HCEC 1CT (cell line): ENCODE measurements at places on chromosomes 1 and 21.

- no peak for DNase-seq
Measured at GRCh38 chr1:21308847-21309652, 18.8 kb upstream of the ECE1 start.

- no peak for DNase-seq
Measured at GRCh38 chr1:157775101-157775870, 1.6 kb downstream of the FCRL2 start.

- no peak for DNase-seq
Measured at GRCh38 chr1:74937176-74937575, 197.0 kb upstream of the LHX8 start.

- no peak for DNase-seq
Measured at GRCh38 chr1:85936470-85936869, 220.1 kb downstream of the COL24A1 start.

- DNase-seq: no peak
Measured at GRCh38 chr21:45344576-45344975, 56.9 kb upstream of the POFUT2 start.

- no peak for DNase-seq
Measured at GRCh38 chr1:71882226-71882625, 400.1 kb downstream of the NEGR1 start.

- no peak for DNase-seq
Measured at GRCh38 chr21:21102896-21103295, 104.7 kb downstream of the NCAM2 start.

DNA sequence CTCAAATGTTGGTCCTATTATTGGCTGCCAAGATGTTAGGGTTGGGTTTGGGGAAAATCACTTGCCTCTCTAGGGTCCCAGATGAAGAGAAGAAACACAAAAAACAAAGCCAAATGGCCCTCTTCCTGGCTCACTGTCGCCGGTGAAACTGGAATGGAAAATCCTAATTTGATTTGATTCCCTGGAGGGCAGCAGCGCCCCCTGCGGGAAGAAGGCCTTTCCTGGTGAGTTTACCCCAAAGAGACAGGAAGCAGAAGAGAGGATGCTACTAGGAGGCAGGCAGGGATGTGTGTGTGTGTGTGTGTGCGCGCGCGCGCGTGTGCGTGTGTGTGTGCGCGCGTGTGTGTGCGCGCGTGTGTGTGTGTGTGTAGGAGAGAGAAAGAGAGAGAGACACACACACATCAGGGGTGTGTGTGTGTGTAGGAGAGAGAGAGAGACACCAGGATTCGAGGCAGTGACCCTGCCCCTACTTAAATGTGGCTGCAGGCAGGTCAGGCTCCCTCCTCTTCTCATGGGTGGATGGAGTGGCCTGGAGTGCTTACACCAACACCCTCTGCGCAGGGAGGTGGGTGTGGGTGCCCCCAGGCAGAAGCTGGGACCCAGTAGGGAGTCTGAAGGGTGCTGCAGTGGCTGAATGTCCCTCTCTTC is 3.1 kb upstream of the SELENON start:
- peak; percentile 55 for DNase-seq

- no peak for DNase-seq
Measured at GRCh38 chr1:48619539-48619938, 147.5 kb upstream of the SPATA6 start.

DNA sequence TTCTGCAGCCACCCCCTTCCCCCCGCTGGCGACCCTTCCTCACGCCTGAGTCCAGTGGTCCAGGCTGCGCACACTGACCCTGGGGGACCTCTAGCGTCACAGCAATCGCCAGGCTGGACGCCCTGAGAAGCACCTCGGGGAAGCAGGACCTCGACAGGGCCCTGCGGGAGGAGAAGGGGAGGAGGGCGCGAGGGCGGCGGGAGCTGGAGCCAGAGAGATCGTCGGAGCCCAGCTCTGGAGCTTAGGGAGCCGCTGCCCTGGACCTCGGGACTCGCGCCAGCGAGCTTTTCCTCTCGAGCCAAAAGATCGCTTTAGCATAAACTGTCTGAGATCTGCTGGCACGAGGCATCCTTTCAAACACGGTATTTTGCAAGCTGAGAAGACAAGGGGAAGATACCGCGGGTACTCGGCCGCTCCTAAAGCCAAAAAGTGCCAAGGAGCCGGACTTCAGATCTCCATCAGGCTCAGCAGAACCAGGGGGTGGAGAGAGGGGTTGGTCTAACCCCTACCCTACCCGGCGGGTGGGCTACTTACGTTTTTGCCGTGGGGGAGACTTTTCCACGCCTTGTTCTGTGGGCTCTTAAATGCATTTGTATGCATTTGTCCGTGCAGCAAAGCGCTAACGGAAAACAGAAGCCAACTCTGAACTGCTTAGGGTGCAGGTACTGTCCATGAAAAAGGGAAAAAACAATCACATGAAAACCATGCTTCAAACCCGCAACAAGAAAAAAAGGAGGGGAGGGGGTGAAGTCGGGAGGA is 586 bp downstream of the COL24A1 start:
- DNase-seq: peak; percentile 42

DNA sequence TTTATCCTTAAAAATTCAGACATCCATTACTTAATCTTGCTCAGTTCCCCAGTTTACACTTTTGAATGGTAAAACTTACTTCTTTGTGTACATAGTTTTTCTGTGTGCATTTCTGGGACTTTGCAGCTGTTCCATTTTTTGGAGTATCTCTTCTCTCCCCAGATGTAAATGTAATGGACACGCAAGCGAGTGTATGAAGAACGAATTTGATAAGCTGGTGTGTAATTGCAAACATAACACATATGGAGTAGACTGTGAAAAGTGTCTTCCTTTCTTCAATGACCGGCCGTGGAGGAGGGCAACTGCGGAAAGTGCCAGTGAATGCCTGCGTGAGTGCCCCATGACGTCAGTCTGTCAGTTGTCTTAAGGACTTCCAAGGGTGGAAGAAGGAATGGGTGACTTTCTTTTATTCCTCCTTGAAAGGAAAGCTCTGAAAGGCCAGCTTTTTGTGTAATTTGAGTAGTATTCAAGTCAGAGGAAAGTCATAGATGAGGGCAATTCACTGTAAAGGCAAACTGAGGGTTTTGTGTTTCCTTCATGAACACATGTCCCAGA is 75.7 kb upstream of the LAMC2 start:
- no peak for DNase-seq

DNA sequence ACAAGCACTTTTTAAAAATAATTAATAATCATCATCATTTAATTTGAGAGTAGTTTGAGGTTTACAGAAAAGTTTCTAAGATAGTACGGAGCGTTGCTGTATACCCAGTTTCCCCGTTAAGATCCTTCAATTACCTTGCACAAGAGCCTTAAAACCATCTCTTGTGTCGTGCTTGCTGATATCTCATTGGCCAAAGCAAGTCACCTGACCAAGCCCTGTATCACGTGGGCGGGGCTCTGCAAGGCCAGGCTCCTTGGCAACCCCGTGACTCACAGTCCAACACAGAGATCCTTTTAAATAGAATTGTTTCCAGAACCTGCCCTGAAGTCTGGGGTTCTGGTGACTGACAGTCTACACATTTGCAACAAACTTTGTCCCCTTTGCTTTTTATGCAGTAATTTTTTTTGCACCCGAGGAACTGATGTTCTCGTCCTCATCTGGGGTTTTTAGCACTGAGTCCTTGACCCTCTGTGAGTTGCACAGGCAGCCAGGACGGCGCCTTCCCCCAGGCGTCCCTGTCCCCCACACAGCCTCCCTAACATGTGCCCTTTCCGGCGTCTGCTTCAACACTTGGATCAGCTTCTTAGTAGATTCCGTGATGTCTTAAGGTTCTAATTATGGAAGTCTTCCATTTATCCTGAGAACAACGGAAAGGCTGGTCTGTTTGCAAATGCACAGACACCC is 183.3 kb upstream of the TMEM51 start:
- DNase-seq: peak; percentile 86

- no peak for DNase-seq
Measured at GRCh38 chr1:91912266-91912665, 26.3 kb upstream of the TGFBR3 start.

DNA sequence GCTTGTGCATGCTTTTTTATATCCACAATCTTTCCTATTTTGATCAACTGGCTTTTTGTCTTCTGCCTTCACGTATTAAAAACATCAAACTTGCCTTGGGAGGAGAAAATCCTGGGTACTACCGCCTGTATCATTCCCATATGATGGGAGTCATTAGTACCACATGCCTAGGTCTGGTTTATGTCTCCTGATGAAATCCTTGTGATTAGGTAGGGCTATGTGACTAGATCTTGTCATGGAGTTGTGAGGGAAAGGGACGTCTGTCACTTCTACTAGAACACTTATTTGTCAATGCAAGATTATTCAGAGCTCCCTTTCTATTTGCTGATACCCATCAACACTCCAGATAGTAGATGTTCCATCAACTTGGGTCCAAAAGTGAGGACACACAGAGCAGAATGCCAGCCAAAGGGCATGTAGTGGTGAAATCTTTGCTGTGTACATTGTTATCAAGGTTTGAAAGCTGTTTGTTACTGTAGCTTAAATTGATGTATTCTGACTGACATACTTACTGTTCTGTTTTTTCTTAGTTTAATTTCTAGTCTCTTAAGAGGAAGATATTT is 621.8 kb upstream of the NR5A2 start:
- no peak for DNase-seq

GRCh38 chr1:208093754-208094719 is 150.1 kb downstream of the PLXNA2 start:
- DNase-seq: peak; percentile 15

DNA sequence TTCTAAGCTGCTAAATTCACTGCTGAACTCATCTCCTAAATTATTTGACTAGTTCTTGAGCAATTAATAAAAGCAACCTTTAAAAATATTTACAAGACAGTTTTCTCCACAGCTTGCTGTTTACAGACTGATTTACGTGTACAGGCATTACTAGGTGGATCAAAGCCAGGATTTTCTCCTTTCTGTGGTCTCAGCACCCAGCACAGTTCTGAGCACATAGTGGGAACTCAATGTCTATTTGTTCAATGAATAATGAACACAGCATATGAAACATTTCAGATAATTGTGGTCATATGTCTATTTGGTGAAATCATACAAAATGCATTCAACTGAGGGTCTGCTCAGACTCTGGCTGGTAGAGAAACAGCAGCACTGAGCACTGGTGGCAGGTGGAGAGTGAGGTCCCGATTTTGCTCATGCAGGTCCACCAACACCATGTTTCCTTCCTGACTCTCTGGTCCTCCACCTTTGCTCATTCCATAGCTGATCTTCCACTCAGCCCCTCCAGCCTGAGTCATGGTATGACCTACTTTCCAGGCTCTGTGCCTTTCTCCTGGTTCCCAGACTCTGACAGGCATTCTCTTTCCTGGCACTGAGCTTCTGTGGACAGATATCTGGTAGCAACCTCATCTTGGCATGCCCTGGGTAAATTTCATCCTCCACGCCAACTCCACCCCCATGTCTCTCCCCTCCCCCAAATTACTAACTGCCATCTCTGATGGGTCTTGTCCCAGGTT is 311.3 kb downstream of the TGFB2 start:
- DNase-seq: peak; percentile 33

- peak; percentile 85 for DNase-seq
Measured at GRCh38 chr1:183070923-183071618, 47.9 kb downstream of the LAMC1 start.

GRCh38 chr1:115790356-115790755 is 21.8 kb upstream of the CASQ2 start:
- no peak for DNase-seq
